ENCODE measurements at places on chromosomes 2 and 18. TPM values are rescaled to one million over a fixed set of nuclear protein-coding genes. Genes with fewer than 3 reads are reported as not detected.

The ME2 gene
- 33.1 TPM for total RNA-seq

The CYS1 gene
- total RNA-seq = under 0.01 TPM

The WBP1 gene
- 49.9 TPM for total RNA-seq

The CLEC4F gene
- 0.13 TPM for total RNA-seq

The SALL3 gene
- total RNA-seq = not detected

The PSMD14 gene
- total RNA-seq = 79.3 TPM

Data from dermis microvascular lymphatic vessel endothelial cell (primary cell).